ENCODE measurements at places on chromosomes 7 and 10.

DNA sequence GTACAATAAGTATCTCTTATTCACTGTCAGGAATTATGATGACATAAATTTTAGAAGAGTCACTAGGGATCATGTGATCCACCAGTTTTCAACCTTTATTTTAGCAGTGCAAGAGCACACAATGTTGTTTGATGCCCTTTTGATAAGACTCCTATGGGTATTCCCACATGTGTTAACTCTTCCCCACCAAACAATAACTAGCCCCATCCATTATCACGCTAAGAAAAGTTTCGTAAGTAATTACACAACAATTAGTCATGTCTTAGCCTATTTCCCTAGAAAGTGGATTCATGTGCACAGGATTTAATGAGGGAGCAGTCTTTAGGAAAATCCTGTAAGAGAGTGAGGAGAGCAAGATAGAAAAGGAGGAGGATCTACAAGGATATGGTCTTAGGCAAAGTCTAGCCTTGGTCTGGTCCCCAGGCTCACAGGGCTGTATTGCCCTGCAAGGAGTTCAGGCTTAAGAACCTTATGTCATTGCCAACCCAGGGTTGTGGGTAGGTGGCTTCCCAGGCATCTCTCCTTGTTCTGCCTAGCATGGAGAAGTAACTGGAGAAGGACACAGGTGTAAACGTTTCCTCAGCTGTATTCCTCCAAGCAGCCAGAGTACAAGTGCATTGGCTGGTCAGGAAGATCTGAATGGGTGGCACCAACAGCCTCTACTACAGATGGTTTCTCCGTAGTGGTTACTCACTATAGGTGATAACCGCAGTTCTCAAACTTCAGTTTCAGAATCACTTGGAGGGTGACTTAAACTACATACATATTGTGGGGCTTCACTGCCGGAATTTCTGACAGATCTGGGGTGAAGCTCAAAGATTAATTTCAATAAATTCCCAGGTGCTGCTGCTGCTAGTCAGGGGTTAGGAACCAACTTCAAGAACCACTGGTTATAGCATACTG lies 574.5 kb downstream of the SUGCT start:
- DNase-seq, result no peak

DNA sequence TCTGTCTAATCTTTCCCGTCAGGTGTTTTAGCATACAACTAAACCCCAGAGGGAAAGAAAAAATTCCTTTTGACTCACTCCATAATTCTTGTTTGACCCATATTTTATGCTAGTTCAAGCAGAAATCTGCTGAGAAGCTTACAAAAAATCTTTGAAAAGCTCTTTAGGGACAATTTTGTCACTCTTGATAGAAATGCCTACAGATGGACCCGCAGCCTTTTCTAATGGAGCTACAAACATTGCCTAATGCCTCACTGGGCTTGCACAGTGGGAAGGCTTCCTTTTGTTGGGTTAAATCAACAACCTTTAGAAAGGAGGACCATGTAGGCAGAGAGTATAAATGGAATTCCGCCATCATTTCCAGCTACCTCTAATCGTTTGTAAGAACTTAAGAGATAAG lies 344.5 kb downstream of the PCLO start:
- no peak for DNase-seq

DNA sequence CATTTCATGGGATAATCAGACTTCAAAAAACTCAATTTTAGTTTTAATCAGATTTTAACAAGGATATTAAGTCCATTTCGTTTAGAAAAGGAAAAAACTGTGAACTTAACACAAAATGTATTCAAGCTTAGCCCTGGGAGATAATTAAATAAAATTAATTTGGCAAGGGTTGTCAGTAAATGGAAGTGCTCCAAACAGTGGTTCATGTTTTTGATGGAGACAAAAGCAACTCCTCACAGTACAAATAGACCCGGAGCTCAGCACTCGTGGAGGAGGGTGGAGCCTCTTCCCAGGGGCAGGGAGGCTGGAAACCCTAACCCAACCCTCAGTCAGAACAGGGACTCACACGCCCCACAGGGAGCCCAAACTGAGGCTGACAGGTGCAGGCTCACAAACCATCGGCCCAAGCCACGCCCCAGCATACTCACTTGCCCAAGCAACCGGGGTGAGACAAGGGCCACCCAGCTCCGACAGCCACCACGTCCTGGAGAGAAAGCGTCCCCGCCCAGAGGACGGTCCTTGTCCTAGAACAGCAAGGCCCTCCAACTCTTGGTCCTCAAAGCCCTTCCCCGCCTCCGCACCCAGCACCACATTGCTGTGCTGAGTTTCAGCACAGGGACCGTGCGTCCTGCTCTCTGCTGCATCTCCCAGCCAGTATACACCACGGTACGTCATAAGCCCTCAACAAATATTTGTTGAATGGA lies 39.8 kb downstream of the MAD1L1 start:
- no peak for DNase-seq

DNA sequence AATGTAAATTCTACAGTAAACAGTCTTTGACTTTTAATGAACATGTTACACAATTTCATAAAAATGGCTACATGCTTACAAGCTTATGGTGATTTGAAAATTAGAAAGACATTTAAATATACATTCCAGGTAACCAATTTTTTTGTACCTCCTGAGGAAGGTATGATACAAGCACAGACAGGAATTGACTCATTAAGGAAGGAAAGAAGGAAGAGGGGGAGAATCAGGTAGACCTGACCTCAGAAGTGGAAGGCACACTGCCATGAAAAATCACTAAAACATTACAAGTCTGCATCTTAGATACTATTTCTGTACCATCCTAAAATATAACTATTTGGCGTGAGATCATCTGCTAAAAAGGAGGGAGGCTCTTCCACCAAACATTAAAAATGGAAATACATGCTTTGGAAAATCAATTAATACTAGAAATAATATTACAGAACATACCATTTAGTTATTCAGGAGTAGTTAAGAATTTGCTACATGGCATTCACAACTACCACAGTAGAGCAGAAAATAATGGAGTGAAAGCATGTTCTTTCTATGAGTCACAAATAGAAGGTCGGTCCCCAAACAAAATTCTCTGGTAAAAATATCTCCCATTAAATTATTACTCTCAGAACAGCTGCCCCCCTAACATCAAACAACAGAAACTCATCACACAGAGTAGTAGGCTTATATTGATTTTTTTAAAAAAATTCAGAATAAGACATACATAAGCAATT lies 15.2 kb downstream of the RAB11FIP2 start:
- no peak for DNase-seq

DNA sequence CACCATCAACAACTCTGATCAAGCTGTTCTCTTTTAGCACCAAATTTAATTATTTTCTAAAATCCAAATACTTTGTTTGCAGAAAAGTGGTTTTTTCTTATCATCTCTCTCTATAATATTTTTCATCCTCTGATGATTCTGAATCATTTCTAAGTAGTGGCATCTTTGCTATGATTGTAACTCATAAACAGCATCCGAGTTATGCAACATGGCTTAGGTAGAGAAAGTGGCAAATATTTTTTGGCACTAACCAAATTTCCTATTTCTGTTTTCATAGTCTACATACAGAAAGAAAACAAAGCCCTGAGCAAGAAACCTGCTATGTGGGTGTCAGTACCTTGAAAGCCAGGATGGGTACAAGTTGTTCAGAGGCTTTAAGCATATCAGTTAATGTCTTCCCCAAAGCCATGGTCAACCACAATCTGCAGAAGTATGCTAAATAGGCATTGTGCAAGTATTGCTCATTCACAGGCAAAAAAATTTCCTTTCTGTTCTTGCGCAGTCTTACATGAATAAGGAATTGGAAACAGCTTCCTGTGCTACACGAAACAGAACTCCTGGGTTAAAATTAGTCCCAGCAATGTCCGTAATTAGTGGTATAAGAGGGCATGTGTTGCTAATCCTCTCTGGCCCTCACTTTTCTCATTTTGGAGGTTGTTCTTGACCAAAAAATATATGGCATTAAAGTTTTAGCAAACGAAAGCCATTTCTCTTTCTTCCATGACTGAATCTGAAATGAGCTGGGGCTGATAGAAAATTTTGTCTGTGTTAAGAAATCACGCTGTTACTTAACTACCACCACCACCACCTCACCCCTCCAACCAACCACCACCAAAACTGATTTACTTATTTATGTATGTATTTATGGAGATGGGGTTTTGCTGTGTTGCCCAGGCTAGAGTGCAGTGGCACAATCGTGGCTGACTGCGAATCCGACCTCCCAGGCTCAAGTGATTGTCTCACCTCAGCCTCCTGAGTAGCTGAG lies 325.6 kb upstream of the MAGI2 start:
- DNase-seq, result no peak

GRCh38 chr10:73110345-73110849 lies at the start of gene NUDT13:
Gene NUDT13 (plus strand): TSS chr10:73110455. CDS start chr10:73114366, 3,911 bp downstream.
- peak; percentile 60 for DNase-seq

GRCh38 chr10:6748981-6749635 lies 169.0 kb upstream of the PRKCQ start:
- DNase-seq, result no peak

GRCh38 chr10:23643111-23643780 lies 204.4 kb downstream of the OTUD1 start:
- DNase-seq, result no peak

Measured in smooth muscle cell of the brain vasculature (primary cell).